ENCODE measurements at places on chromosomes 7 and 10.
A peak's percentile ranks its signal among the peaks of the same experiment; 100 is the strongest.

- no peak for DNase-seq
- no peak overlapping the region for H3K4me3 ChIP-seq
- H3K36me3 ChIP-seq, result peaks cover 27% of the 10 kb centered on the region
- no peaks in the 10 kb centered on the region for H3K27me3 ChIP-seq
These were observed 51.9 kb downstream of the GNA12 start for GRCh38 chr7:2792235-2792634.

DNA sequence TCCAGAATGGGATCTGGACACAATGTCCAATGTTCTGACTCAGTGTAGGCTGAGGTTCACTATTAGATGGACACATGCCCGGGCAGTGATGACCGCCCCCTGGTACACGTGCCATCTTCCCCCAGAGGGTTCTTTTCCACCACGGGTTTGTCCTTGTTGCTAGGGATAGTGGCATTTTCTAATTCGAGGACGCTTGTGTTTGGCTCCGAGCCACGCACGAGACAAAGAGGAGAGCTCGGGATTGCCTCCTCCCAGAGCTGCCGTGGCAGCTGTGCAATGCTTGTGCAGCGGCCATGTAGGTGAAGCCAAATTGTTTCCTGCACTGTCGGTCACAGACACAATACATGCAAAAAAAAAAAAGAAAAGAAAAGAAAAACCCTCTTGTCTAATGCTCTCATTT is 207.5 kb downstream of the PAXIP1 start:
- DNase-seq, result no peak
- no peak overlapping the region for H3K4me3 ChIP-seq
- peaks cover 3% of the 10 kb centered on the region for H3K27me3 ChIP-seq

DNA sequence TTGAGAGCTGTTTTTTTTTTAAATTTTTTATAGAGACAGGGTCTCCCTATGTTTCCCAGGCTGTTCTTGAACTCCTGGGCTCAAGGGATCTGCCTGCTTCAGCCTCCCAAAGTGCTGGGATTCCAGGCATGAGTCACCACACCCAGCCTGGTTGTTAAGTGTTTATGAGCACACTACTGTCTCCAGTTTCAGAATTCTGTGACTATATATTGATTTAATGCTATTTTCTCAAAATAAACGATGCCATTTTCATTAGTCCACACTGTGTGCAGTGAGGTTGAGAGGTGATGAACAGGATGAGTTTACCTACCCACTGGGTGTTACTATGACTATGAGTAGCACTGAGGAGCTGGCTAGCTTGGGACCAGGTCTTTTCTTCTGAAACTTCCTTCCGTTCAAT is 110.9 kb upstream of the FAM180A start:
- H3K27ac ChIP-seq, result no peak overlapping the region
- peaks cover 4% of the 10 kb centered on the region for H3K27me3 ChIP-seq
- DNase-seq, result no peak
- no peaks in the 10 kb centered on the region for H3K36me3 ChIP-seq
- peaks cover 5% of the 10 kb centered on the region for H3K4me1 ChIP-seq

DNA sequence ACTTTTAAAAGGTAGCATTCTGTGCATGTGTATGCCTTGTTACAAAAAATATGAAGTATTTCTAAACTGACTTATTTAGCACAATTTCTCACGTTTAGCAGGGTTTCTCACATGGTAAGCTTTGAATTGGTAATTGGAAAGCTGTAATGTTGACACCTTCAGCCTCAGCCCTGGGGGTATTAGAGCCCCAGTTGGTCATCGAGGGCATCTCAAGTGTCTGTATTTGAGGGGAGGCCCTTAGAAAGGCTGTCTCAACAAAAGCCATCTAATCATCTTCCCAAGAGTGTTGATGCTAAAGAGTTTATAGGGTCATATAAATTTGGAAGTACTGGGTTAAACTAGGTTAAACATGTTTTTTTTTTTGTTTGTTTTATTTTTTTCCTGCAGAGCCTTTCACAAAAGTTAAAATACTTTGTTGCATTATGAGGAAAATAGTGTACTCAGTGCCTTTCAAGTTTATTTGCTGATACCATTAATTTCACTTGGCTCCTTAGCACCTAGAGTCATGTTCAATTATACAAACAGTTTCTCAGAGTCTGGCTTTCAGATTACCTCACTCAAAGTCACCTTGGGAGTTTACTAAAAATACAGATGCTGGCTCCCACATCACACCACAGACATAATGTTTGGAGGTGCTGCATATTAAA is 134.0 kb downstream of the CD36 start:
- H3K4me3 ChIP-seq, result no peak overlapping the region
- H3K27ac ChIP-seq, result no peak overlapping the region
- DNase-seq, result no peak
- no peaks in the 10 kb centered on the region for H3K36me3 ChIP-seq

DNA sequence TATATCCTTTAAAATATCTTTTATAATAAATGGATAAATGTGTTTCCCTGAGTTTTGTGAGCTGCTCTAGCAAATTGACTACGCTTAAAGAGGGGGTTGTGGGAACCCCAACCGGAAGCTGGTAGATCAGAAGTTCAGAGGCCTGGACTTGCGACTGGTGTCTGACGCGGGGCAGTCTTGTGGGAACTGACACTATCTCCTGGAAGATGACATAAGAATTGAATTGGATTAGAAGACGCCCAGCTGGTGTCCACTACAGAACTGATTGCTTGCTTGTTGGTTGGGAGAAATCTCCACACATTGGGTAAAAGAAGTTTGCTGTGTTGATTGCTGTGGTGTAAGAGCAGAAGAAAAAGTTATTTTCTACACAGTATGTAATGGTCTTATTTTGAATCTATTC is 51.1 kb upstream of the AHR start:
- H3K4me3 ChIP-seq, result no peak overlapping the region
- H3K4me1 ChIP-seq, result no peaks in the 10 kb centered on the region
- no peak for DNase-seq
- H3K27ac ChIP-seq, result no peak overlapping the region
- no peaks in the 10 kb centered on the region for H3K27me3 ChIP-seq
- no peaks in the 10 kb centered on the region for H3K36me3 ChIP-seq

- H3K4me3 ChIP-seq, result no peak overlapping the region
- no peaks in the 10 kb centered on the region for H3K4me1 ChIP-seq
- H3K27me3 ChIP-seq, result no peaks in the 10 kb centered on the region
- no peaks in the 10 kb centered on the region for H3K36me3 ChIP-seq
- H3K27ac ChIP-seq, result no peak overlapping the region
These were observed 11.7 kb upstream of the ZNF862 start for GRCh38 chr7:149826344-149827088.

GRCh38 chr10:48526011-48526821 is 78.7 kb downstream of the ARHGAP22 start:
- H3K27ac ChIP-seq, result no peak overlapping the region
- H3K36me3 ChIP-seq, result no peaks in the 10 kb centered on the region
- H3K4me3 ChIP-seq, result no peak overlapping the region
- H3K27me3 ChIP-seq, result peaks cover 17% of the 10 kb centered on the region

GRCh38 chr7:64886956-64887545 is 16.0 kb upstream of the ZNF273 start:
- H3K36me3 ChIP-seq, result no peaks in the 10 kb centered on the region
- H3K27me3 ChIP-seq, result peaks cover 51% of the 10 kb centered on the region
- DNase-seq, result no peak
- H3K4me3 ChIP-seq, result no peak overlapping the region
- no peak overlapping the region for H3K27ac ChIP-seq
- peaks cover 39% of the 10 kb centered on the region for H3K4me1 ChIP-seq

- no peaks in the 10 kb centered on the region for H3K36me3 ChIP-seq
- no peak overlapping the region for H3K4me3 ChIP-seq
- no peaks in the 10 kb centered on the region for H3K27me3 ChIP-seq
- no peak overlapping the region for H3K27ac ChIP-seq
These were observed 50.8 kb downstream of the ZNF503 start for GRCh38 chr10:75350791-75351190.

DNA sequence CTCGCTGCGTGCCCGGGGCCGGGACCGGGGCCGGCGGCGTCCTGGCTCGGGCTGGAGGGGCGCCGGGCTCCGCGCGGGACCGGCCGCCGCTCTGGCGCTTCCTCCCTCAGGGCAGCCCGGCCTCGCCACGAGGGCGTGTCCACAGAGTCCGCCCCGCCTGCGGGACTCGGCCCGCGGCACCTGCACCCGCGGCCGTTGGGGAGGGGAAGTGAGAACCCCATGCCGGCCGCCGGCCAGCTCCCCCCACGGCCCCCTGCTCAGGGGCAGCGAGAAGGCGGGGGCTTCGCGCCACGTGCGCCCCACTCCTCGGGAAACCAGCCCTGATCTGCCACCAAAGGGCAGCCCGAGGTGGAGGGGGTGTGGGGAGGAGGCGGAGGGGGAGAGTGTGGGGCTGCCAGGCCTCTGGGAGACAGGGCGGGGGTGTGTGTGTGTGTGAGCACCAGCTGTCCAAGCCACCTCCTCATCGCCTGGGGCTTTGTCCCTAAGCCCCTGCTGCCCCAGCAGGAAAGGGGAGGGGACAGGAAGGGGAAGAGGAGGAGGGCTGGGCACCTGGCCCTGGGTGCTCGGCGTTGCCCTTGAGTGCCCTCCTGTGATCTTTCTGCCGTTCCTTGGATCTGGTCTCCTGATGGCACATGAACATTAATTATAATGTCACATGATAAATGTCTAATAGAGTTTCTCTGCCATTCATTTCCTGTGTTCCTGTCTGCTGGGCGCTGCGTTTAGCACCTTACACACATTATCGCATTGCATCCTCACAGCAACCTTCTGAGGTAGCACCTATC is at the start of gene PIK3AP1:
Gene PIK3AP1, minus strand, starts transcription at position 93 of the 785 bp plus-strand sequence. CDS start 120 bp downstream, outside the sequence.
- H3K36me3 ChIP-seq, result no peaks in the 10 kb centered on the region
- no peaks in the 10 kb centered on the region for H3K27me3 ChIP-seq
- peak within 1 kb of the TSS; percentile 61 for H3K4me3 ChIP-seq
- peaks cover 19% of the 10 kb centered on the region for H3K4me1 ChIP-seq
- DNase-seq, result peak; percentile 69

DNA sequence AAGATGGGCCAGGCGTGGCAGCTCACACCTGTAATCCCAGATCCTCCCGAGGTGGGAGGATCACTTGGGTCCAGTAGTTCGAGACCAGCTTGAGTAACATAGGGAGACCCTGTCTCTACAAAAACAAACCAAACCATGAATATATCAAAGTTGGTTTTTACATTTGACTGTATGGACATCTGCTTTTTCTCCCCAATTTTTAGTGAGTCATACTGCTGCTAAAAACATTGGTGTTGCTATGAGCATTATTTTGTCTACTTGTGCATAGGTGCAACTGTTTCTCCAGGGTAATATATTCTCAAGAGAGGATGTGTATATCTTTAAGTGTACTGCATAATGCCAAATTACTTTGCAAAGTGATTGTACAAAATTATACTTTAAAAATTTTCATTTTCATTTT is 769 bp upstream of the TMEM248 start:
- DNase-seq, result no peak
- H3K27me3 ChIP-seq, result no peaks in the 10 kb centered on the region
- H3K4me1 ChIP-seq, result peaks cover 39% of the 10 kb centered on the region
- H3K27ac ChIP-seq, result no peak overlapping the region

- no peak for DNase-seq
- H3K27me3 ChIP-seq, result no peaks in the 10 kb centered on the region
- H3K4me3 ChIP-seq, result no peak overlapping the region
- H3K36me3 ChIP-seq, result no peaks in the 10 kb centered on the region
- H3K4me1 ChIP-seq, result no peaks in the 10 kb centered on the region
These were observed 6.5 kb upstream of the EIF5AL1 start for GRCh38 chr10:79505829-79506228.

- H3K36me3 ChIP-seq, result no peaks in the 10 kb centered on the region
- DNase-seq, result no peak
- no peaks in the 10 kb centered on the region for H3K4me1 ChIP-seq
- no peak overlapping the region for H3K4me3 ChIP-seq
- no peaks in the 10 kb centered on the region for H3K27me3 ChIP-seq
- no peak overlapping the region for H3K27ac ChIP-seq
These were observed 33.8 kb upstream of the SMKR1 start for GRCh38 chr7:129468547-129468946.

DNA sequence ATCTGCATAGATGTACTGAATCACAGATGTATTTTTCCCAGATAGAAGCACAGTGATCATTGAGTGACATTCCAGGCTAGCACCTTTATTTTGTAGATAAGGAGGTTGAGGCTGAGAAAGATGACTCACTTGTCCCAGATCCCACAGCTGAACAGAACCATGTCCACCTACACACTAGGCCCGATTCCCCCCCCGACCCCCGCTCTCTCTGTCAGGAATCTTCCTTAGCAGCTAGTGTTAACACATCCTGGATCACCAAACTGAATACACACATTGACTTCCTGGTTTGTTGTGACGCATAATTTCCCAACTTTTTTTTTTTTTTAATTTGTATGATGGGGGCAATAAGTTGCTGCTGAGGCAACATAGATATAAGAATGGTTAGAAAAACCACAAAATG is 5.2 kb downstream of the SFMBT2 start:
- no peak for DNase-seq
- H3K27ac ChIP-seq, result no peak overlapping the region
- no peaks in the 10 kb centered on the region for H3K27me3 ChIP-seq
- H3K4me3 ChIP-seq, result no peak overlapping the region
- H3K4me1 ChIP-seq, result peaks cover 28% of the 10 kb centered on the region
- peaks cover 5% of the 10 kb centered on the region for H3K36me3 ChIP-seq

- no peaks in the 10 kb centered on the region for H3K36me3 ChIP-seq
- no peaks in the 10 kb centered on the region for H3K27me3 ChIP-seq
- no peak overlapping the region for H3K27ac ChIP-seq
- no peaks in the 10 kb centered on the region for H3K4me1 ChIP-seq
- H3K4me3 ChIP-seq, result no peak overlapping the region
These were observed 533.1 kb downstream of the KCNMA1 start for GRCh38 chr10:77104459-77104980.

DNA sequence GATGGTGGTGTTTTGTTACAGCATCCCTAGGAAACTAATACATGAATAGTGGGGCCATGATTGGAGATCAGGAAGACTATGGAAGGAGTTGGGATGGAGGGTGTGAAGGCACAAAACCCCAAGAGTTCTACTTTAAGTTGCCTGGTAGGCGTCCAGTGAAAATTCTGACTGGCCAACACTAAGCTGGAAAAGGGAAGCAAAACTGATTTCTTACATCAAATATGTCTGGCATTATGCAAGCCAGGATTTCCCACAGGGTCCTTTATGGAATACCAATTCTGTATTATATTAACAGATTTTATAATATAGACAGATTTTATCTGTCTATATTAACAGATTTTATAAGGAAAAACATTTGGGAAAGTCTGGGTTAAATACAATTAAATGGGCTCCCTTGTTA is 16.2 kb downstream of the CPVL start:
- H3K4me1 ChIP-seq, result no peaks in the 10 kb centered on the region
- H3K27ac ChIP-seq, result no peak overlapping the region
- H3K36me3 ChIP-seq, result no peaks in the 10 kb centered on the region

GRCh38 chr10:79028056-79028430 is 40.7 kb upstream of the ZMIZ1 start:
- no peak for DNase-seq
- no peak overlapping the region for H3K4me3 ChIP-seq
- no peak overlapping the region for H3K27ac ChIP-seq
- no peaks in the 10 kb centered on the region for H3K27me3 ChIP-seq

- DNase-seq, result no peak
- peaks cover 2% of the 10 kb centered on the region for H3K36me3 ChIP-seq
- H3K4me1 ChIP-seq, result no peaks in the 10 kb centered on the region
- no peak overlapping the region for H3K4me3 ChIP-seq
- no peak overlapping the region for H3K27ac ChIP-seq
These were observed 130.8 kb upstream of the TCF7L2 start for GRCh38 chr10:112819231-112819630.
